ENCODE measurements at places on chromosomes 2 and 18. TPM values are rescaled to one million over a fixed set of nuclear protein-coding genes. Genes with fewer than 3 reads are reported as not detected.

GRCh38 chr18:49041435-49042245, 90.9 kb upstream of the SMAD7 start:
- peak; percentile 67 for DNase-seq

DNA sequence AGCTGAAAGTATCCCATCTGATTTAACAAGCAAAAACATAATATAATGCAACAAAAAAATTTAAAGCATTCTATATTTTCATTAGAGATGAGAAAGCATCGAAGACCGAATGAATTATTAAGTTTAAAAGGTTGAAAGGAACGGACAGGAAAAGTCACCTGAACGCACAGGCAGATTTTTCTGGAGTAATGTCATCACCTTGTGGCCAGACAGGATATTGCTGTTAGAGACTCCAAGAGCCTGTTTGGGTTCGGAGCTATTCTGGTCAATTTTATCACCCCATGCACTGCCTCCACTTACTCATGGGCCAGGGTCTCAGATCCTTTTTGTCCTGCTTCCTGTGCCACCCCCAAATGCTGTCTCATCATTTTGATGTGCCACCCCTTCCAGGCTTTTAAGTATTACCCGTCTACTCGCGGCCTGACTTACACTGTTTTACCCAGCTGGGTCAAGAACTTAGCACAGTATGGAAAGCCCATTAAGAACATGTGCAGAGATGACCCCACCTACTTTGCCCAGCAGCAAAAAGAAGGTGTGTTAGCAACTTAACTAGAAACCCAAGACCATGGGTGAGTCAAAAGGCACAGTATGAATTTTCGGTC, 27.3 kb downstream of the GKN2 start:
- peak; percentile 60 for DNase-seq

DNA sequence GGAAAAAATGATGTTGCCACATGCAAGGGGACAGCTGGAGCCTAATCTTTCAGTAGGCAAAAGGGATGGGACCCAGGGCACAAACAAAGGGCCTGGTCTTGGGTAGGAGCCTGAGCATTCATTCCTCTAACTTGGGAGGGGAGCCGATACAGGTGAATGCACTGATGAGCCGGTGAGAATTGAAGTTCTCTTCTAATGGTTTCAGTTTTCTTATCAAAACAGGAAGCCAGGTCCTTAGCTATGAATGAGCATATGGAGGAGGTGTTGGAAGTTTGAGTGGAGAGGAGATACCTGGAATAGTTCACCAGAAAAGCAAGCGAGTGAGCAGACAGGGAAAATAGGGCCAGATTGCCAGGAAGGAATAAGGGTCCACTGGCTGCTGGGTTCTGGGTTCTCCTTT, 10.1 kb downstream of the DPP4 start:
- no peak for DNase-seq

GRCh38 chr18:11494107-11494506, 115.3 kb upstream of the SLC35G4 start:
- DNase-seq: peak; percentile 69

DNA sequence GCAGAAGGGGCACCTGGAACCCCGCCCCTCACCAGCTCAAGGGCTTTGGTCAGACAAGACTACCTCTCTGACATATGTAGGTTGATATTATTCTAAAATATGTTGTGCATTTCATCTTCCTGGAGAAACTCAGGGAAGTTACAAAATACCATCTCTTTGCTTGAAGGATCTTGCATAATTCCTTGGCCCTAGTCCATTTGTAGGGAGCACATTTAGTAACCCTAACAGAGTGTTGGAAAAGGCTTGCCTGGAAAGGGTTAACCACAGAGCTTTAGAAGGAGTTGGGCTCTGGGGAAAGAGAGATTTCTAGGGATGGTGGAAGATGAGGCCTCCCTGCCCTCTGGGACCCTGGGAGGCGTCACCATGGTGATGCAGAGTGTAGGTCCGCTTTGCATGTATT, 143.0 kb upstream of the SLC1A4 start:
- DNase-seq: peak; percentile 29

GRCh38 chr18:55501982-55502710, 85.8 kb downstream of the TCF4 start:
- DNase-seq: no peak

DNA sequence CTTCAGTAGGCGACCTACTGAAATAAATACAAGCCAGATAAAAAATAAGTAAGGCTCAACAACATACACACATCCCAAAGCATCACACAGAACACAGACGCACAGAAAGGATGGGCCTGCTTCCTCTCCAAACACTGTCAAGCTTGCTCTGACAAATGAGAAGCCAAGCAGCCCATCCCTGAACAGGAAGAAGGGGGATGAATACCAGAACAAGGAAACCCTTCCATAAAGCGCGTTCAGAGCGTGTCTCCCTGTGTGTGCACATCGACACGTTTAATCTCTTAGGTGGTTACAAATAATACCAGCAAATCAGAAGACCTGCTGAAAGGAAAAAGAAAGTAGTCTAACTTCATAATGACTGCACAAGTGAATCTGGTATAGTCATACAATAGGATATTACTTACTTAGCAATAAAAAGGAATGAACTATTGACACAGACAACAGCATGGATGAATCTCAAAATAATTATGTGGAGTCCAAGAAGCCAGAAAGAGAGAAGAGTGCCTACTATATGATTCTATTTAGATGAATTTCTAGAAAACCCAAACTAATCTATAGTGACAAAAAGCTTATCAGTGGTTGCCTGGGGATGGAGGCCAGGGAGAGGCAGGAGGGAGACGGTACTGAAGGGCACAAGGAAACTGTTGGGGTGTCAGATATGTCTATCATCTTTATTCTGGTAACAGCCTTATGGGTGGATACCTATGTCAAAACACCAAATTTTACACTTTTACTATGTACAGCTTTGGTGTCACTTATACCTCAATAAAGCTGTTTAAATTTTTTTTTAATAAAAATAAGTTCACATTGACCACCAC, 26.8 kb downstream of the MBOAT2 start:
- no peak for DNase-seq

Gene TCF7L1
- 1.9 TPM for polyA plus RNA-seq

DNA sequence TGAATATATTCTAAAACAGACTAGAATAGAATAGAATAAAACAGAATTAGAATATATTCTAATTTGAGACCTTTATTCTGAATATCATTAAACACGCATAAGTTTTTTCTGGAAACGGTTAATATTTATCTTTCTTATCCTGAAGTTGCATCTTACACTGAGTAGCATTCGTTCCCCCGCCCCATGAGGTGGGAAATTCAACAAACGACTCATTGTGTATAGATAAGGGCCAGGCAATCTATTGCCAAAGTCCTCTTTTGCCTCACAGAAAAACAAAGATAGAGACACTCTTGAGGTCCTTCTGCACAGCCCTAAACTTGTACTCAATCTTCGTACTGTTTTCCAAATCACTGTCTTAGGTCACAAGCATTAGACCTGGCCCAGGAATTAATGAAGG, 98.1 kb downstream of the COL6A3 start:
- peak; percentile 73 for DNase-seq

DNA sequence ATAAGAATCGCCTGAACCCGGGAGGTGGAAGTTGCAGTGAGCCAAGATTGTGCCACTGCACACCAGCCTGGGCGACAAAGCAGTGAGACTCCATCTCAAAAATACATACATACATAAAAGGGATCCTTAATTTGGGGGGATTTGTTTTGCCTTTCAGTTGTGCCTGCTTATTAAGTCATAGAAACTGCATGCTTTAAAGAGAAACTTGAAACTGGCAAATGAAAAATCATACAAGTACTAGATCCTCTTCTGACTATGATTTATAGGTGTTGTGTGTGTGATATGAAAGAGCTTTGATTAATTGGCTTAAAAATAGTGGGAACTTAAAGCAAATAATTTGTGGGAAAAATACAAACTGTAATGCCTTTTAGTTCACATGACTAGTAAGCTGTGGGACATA, 963.7 kb downstream of the CNTNAP5 start:
- DNase-seq: no peak

DNA sequence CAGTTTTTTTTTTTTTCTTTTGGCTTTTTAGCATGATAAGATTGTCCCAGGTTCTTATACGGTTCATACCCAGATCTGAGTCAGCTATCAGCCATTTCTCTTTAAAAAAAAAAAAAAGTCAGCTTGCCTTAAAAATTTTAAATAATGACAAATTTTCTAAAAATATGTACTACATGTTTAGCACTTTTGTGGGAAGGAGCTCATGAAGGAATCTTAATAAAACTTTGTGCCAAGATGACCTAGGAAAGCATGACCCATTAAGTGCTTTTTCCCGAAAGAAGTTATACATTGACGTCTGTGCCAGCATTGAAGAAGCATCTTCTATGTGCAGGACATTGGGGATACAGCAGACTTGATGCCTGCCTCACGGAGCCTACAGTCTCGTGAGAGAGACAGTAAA, 4.5 kb upstream of the RBMS1 start:
- peak; percentile 22 for DNase-seq

DNA sequence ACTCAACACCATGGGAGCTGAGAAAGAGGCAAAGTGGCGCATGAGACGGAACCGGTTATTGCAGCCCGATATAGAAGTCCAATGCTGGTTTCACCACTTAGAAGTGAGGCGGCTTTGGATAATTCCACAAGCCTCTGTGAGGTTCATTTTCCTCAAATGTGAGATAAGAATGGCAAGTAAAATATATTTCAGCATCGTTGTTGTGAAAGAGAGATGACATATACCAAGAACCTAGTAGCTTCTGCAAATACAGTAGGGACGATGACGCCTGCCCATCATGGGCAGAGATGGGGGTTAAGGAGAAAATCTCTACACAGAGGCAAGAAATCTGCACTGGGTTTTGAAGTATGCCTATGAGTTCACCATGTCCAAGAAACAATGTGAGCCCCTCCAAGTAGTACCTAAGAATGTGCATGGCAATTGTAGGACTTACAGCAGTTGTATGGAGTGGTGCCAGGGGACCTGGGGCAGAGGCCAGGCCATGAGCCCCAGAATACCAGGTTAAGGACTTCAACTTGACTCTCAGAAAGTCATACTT, 352.0 kb downstream of the RNF144A start:
- DNase-seq: no peak

DNA sequence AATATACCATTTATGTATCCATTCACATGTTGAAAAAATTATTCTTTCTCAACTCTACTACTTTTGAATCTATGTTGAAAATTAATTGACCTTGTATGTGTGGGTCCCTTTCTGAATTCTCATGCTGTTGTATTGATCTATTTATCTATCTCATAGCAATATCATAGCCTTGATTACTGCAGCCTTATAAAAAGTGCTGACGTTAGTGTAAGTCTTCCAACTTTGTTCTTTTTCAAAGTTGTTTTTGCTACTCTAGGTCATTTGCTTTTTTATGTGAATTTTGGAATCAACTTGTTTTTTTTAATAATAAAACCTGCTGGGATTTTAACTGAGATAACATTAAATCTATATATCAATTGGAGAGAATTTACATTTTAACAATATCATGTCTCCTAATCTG, 52.2 kb upstream of the PAX3 start:
- no peak for DNase-seq

Gene HTRA2
- 18.8 TPM for polyA plus RNA-seq

GRCh38 chr2:171788316-171788993, 101.2 kb downstream of the DYNC1I2 start:
- no peak for DNase-seq

Gene ZNF396
- 0.80 TPM for polyA plus RNA-seq

- peak; percentile 79 for DNase-seq
Observed at GRCh38 chr2:23404426-23404825, 19.4 kb downstream of the KLHL29 start.

- DNase-seq: no peak
Observed at GRCh38 chr2:108074946-108075345, 88.6 kb downstream of the SLC5A7 start.

DNA sequence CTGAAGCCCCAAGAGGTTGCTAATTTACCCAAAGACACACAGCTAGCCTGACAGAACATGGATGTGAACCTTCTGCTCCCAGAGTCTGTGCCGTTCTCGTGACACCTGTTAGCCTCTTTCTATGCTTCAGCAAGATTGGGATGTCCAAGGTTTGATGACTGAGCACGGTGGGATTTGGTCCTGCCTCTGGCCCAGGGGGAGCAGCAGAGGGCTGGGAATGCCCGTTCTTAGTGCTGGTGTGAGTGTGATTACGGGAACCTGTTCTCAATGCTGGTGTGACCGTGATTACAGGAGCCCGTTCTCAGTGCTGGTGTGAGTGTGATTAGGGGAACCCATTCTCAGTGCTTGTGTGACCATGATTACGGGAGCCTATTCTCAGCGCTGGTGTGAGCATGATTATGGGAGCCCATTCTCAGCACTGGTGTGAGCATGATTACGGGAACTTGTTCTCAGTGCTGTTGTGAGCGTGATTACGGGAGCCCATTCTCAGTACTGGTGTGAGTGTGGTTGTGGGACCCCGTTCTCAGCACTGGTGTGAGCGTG, 67.3 kb upstream of the SNTG2 start:
- no peak for DNase-seq

DNA sequence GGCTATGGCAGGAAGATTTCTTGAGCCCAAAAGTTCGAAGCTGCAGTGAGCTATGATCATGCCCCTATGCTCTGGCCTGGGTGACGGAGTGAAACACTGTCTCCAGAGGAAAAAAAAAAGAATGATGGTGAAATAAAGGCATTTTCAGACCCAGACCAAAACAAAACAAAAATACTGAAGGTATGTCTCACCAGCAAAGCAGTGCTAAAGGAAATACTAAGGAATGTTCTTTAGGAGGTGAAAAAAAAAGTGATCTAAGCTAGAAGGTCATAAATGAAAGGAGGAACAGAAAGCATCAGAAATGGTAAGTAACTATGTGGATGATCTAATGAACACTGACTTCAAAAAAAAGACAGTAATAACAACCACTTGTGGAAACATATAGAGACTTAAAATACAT, 18.7 kb downstream of the SS18 start:
- peak; percentile 23 for DNase-seq

DNA sequence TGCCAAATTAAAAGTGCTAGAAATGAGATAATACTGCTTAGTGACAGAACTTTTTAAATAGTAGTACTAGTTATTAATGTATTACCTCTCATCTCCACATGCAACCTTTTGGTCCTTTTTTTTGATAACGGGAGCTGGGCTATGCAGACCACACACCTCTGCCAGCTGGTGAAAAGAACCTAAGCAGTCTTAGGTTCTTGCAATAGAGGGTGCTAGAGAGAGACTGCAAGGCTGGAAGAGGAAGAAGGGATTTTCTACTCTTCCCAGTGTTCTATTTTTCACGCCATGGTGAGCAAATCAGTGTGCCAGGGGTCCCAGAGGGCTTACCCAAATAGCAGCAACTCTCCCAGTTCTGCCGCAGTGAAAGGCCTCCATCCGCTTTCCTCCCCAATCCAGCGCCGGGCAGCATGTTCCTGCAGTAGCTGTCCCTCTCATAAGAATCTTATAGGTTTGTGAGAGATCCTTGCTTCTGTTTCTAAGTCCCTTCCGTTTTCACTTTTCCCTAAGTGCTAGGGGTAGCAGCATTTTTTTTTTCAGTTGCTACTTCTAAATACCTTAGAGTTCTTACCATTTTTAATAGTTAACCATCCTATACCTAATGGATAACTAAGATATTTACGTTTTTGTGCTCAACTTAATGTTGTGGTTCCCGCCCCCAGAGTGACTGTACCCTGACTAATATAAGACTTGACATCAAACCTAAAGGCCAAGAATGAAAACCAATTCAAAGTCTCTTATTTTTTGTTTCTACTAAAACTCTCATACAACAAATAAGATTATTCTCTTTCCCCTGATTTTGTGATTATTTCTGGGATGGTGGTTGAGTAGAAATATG, 69.4 kb upstream of the UBE2E3 start:
- DNase-seq: peak; percentile 13
